Stimulated activated CD4-positive, alpha-beta T cell treated with anti-CD3 and anti-CD28 coated beads, Interleukin-2, amount 100 ng/mL, for 24 hours (primary cell): ENCODE measurements at places on chromosomes 7 and 10.

DNA sequence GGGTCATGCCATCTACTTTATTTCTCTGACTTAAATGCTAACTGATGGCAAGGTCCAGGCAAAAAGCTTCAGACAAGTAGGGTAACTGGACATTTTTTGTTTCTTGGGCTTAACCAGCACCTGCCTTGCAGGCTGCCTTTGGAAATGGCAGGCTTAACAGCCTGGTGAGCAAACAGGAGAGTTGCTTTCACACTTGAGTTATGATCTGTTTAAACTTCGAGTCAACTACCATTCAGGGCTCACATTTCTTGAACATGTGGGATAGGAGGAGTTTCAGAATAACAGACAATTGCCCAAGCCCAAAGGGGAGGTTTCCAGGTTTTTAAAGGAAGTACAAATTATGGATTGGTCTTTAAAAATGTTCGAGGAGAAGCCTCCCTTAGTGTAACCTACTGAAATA lies 724.6 kb upstream of the SORCS1 start:
- no peak for DNase-seq

DNA sequence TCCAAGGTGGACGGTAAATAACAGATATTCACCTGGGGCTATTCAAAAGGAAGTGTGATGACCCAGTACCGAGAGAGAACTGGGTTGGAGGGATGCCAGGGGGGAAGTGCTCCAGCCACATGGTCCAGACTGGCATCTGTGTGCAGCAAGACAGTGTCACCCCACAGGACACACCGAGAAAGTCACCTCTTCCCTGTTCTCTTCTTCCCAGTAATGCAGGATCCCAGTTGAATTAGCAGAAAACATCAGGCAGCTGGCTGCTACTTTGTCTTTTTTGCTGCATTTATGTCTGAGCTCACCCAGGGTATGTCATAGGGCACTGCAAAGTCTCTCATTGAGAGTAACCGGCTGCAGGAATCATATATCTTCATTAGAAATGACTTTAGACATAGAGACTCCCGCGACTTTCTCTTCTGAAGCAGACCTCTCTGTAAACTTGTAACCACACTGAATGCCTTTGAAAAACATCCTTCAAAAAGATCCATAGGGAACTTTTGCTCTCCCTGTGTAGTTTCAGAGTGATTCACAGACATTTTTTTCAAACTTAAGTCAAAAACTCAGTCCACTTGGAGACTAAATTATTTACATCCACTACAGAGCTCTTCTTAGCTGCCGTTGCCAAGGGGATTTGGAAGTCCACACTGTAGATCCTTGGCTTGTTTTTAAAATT lies 609.0 kb upstream of the DPP6 start:
- DNase-seq, result no peak

DNA sequence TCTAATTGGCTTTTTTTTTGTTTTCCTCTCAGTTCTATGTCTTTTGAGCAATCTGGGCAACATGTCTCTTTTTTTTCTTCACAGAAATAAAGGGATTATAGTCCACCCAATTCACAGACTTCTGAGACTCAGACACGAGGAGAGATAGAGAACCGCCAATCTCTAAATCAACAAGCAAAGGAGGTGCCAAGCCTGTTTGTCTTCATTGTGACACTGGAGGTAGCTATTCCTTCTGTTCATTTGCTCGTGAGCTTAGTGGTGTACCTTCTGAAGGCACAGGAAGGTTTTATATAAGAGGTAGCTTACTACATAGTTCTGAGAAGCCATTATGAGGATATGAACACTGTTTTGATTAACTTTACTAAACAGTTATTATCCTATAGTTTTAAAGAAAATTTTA lies 6.1 kb downstream of the EPHB6 start:
- no peak for DNase-seq

DNA sequence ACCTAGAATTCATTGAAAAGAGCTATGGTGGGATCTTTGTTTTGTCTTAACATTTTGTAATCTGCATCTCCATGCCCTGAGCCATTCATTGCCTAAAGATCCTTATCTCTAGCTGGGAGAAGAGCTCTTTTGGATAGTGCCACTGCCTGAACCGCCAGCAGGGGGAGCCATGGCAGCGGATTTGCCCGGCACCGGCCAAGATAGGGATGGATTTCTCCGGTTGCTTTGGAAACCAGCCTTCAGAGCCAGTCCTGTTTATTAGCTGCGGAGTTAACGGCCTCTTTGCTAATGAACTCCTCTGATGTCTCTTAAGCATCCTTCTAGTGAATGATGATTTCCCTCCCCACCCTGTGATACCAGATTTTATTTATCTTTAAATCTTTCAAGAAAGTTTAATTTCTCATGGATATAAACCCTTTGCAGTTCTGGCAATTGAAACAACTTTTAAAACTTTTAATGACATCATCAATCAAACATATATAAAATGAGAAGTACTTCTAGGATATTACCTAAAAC lies 58.2 kb upstream of the LYZL2 start:
- DNase-seq, result peak; percentile 89

GRCh38 chr10:7734821-7735220 lies 31.7 kb downstream of the ITIH2 start:
- DNase-seq, result no peak

DNA sequence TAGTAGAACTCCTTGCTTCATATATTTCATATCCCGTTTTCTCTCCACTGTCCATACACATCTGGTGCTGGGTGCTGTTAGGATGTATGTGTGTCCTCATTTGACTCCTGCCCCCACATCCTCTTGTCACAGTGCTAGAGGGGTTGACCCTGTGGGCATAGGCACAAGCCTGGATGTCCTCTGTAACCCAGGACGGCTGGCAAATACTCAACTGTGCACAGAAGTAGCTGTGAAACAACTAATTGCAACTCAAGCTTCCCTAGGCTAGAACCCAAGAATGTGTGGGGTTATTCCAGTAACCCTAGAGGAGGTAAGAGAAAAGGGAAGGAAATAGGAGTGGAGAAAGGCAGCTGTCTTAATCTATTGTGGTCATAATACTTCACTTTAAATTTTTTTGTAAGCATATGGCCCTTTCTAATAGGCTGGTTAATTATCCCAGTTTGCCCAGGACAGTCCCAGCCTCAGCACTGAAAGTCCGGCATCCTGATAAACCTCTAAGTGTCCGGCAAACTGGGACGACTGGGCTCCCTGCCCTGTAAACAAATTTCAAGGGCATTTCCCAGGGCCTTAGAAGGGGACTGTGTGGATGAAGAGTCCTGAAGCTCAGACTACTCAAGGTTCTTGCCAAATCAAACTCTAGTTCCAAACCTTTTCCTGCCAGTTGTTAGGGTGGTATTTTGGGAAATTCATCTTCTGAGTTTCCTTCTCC lies 283.2 kb upstream of the CELF2 start:
- DNase-seq, result no peak

DNA sequence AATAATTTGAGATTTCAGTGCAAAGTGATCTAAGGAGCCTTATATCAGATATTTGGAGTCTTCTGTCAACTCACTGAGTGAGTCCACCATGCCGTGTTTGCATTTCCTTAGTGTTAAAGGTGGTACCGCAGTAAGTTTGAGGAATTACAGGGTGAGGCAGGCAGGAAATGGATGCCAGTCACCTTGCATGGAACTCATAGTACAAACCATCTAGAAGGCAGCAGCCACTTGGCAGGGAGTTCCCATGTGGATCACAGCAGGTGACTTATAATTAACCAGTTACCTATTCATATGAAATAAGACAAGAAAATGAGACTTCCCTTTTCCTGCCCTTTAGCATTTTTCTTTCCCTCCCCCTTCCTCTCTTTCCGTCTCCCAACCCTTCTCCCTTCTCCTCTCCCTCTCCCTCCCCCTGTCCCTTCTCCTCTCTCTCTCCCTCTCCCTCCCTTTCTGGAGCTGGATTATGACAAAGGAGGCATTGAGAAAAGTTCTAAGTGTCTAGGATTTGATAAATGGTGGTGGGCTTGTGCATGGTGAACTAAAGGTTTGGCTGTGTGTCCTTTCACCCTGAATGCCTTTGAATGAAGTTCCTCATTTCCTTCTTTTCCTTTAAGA lies 94.1 kb downstream of the LRRC4 start:
- DNase-seq, result no peak

GRCh38 chr10:13417459-13418126 lies 69.5 kb upstream of the SEPHS1 start:
- no peak for DNase-seq

DNA sequence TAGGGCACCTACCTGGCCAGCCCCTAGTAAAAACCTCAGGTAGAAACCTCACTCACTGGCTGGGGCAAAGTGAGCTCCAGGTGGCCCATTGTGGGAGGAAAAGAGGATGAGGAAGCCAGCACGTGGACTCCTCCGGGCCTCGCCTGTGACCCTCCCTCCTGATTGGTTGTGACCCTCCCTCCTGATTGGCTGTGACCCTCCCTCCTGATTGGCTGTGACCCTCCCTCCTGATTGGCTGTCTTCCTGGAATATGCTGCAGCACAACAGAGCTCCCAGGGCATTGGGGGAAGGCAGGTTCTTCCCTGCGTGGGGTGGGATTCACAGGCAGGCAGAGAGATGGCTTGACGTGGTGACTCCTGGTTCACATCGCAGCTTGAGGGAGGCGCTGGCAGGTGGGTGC lies 343.0 kb downstream of the GLRX3 start:
- no peak for DNase-seq

DNA sequence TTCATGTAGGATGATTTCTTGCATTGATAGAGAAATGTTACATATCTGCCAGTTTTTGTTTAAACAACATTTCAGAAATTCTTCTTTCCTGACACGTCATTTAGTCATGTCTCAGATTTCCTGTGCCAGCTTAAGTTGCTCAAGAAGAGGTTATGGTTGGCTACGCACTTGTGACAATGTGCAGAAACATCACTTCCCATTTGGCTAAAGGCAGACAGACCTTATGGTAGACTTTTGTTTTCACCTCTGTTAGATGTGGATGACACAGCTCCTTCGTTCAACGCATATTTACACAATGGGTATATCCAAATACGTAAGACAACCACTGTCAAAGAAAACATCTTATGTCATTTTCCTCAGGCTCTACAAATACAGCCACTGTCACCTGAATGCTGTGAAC lies 125.8 kb downstream of the DOCK4 start:
- no peak for DNase-seq

GRCh38 chr10:14385596-14386593 lies 55.2 kb upstream of the FRMD4A start:
- DNase-seq, result peak; percentile 64

DNA sequence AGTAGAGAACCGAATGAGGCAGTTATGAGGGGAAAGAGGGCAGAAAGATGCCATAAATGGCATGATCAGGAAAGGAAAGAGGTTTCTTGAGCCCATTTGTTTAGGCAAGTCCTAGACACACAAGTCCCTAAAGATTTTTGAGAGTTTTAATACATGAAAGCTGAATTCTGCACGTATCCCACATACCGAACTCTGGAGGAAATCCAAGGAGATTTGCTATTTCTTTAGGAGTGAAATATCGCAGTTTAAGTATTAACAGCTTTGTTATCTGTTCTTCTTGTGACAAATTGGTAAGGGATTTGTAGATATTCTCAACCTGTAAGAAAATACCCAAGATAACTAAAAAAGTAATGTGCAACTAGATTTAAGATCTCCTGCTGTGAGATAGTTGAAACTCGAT lies 23.7 kb upstream of the CUBN start:
- no peak for DNase-seq

DNA sequence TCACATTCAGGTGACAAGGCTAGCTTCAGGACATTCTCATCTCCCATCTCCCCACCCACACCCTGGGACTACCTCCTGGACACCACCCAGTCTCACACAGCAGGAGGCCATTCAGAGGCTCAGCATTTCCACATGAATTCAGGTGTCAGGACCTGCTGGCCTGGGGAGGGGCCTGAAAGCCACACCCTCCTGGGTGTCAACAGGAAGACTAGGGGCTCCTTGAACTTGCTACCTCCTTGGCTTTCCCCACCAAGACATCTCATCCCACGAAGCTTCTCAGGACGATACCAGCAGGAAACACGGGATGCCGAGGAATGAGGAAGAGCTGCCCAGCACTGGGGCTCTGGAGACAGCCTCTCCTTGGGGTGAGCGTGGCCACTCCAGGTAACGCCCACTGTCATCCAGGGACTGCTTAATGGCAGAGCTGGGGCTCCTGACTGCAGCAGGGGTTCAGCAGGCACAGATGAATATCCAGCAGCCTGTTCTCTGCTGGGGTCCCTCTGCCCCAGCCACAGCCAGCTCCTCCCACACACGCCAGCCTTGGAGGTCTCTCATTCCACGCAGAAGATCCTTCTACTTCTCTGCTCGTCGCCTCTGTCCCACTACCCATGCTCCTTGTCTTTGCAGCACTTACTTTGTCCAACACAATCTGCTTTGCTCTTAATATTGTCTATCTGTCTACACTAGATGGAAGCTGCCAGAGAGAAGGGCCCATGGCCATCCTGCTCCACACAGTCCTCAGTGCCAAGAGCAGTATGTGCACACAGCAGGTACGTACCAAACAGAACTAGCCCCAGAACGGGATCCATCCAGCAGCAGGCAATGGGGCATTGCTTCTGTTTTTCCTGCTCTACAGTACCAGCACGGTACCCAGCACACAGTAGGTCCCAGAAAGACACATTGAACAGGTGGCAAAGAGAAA lies 88.7 kb downstream of the FAM53B start:
- no peak for DNase-seq

GRCh38 chr7:134723892-134724291 lies 55.5 kb upstream of the CALD1 start:
- DNase-seq, result no peak

- no peak for DNase-seq
These were observed 84.7 kb downstream of the NRP1 start for GRCh38 chr10:33249659-33250345.

DNA sequence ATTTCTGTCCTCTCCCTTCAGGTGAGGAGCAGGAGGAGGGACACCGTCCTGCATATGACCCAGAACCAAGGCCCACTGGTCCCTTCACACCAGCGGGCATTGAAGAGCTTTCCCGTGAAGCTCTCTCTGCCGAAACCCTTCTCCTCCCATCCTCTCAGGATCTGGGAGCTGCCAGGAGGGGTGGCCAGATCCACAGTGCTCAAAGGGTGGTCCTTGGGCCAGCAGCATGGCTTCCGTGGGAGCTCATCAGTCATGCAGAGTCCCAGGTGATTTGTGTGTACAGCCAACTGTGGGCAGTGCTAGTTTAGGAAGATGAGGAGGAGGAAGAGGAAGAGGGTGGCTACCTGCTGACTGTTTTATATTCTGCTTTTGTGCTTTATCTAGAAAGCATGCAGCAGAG lies 28.4 kb downstream of the CNPY1 start:
- DNase-seq, result no peak

DNA sequence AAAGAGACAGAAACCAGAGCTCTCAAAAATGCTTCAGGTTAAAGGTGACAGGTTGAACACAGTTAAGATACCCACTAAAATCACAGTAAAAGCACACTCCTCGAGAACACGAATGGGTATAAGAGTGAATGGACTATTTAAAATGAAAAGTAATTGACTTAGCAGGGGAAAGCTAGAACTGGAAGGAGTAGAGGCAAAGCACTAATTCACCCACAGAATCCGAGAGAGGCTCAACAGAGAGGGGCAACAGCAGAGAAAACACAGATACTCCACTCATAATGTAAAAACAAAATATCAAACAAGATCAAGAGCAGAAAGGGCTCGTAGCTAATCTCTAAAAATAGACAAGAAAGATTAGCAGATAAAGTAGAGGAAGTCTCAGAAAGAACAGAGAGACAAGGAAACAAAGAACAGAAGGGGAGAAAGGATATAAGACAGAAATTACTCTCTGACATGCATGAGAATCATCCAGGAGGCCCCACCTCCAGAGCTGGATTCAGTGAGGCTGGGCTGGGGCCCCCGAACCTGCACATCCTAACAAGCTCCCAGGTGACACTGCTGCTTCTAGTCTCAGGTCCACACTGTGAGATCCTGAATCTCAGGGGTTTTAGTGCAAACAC lies 117.6 kb downstream of the GALNT11 start:
- DNase-seq, result no peak
